ENCODE measurements at places on chromosomes 7 and 10.
A peak's percentile ranks its signal among the peaks of the same experiment; 100 is the strongest.

DNA sequence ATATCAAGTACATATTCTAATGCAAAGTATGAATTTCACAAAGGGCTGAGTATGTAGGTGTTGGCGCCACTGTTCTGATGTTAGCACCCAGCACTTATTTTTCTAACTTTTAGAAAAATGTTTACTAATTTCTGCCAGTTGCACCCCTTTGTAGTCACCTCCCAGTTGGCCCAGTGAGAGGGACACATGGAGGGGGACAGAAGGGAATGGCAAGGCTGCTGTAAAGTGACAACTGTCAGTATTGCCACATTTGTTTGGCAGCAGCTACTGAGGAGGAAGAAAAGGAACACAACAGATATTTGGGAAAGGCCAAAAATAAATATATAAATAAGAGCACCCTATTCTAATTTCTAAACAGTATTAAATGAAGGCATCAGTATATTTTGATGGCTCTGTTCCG is 57.3 kb downstream of the ANK3 start:
- DNase-seq: no peak

GRCh38 chr7:148191391-148192065 is 399.0 kb upstream of the C7orf33 start:
- no peak for DNase-seq

- DNase-seq: no peak
These were observed 43.6 kb downstream of the PLCE1 start for GRCh38 chr10:94037286-94037685.

DNA sequence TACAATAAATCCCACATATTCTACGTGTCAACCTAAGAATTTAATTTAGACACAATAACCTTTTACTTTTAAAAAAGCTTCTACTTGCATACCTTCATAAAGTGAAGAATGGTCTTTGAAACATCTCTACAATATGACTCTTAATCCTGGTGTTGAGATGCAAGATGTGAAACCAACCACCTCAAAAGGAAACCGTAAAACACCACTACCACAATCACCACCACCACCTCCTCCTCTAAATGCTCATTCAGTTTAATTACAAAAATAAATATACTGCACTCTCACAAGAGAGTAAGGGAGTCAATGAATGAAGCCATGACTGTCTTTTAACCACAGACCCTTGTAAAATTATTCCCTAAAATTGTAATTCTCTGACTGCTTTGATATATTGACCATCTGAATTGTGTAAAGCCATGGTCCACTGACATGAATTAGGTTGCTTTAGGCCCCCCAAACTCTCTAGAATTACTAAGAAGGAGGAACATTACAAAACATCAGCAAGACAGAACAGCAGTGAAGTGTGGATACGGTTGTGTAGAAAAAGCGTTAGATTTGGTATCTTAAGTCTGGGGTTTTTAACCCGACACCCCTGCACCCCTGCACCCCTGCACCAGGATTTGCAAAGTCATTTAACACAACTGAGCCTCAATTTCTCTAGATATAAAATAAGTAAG is 171.4 kb downstream of the SFMBT2 start:
- DNase-seq: no peak

DNA sequence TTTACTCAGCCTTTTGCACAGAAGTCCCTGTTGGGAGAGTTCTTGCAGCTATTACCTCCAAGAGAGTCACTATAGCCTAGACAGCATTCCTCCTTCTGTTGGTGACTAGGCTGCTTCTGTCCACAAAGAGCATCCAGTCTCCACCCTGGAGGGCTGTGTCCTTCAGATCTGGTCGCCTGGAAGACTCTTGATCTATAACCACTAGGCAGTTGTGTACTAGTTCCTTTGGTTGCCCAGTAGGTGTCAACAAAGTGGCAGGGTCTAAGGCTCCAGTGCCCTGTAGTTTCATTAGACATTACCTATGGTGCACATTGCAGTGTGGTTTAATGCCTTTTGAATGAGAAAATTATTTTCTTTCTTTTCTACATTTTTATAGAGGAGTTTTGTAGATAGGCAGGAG is 11.3 kb upstream of the AKR1C2 start:
- DNase-seq: no peak

DNA sequence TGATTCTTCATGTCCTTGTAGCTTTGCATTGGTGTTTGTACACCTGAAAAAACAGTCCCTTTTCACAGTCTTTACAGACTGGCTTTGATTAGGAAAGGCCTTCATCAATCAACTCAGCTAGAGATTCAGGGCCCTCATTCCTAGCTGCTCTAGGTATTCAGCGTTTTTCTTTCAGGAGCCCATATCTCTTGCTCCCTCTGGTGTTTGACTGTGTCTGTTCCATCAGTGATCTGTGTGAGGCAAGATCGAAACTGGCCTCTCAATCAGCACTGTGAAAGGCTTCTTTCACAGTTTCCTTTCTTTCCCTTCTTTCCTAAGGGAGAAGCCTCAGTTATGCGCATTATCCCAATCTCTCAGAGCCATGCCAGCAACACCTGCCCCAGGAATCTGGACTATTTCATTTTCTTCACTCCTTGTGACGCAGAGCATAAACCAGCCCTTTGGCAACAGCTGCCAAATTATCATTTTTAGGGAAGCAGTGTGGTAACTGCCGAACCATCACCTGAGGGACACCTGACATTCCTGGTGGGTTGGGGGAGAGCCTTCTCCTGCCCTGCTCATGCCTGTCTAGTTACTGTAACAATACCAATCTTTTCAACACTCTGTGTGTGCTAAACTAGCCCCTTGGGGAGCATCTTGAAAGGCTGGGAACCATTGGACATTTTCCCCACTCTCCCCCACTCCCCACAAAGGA is 75.7 kb upstream of the CCDC71L start:
- no peak for DNase-seq

- DNase-seq: no peak
These were observed 59.0 kb upstream of the CHST15 start for GRCh38 chr10:124152139-124153022.

DNA sequence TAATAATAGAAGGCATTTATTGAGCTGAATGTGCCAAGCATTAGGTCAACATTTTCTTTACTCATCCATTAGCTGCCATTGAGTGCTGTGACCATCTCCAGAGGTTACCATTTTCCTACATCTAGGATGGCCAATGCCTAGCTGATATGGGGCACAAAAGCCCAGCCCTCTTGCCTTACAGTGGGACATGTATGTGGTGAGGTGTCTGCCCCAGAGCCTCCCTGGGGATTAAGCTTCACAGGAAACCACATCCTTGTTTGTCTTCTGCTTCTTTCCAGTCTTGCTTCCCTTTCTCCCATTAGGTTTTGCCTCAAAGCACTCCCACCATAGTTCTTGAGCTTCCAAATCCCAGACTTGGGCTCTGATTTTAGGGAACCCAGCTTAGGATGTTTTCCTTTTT is 258.7 kb downstream of the SORCS3 start:
- no peak for DNase-seq

- no peak for DNase-seq
These were observed 8.4 kb downstream of the NACAD start for GRCh38 chr7:45080265-45080957.

GRCh38 chr10:77548671-77549070 is 88.9 kb downstream of the KCNMA1 start:
- DNase-seq: no peak

DNA sequence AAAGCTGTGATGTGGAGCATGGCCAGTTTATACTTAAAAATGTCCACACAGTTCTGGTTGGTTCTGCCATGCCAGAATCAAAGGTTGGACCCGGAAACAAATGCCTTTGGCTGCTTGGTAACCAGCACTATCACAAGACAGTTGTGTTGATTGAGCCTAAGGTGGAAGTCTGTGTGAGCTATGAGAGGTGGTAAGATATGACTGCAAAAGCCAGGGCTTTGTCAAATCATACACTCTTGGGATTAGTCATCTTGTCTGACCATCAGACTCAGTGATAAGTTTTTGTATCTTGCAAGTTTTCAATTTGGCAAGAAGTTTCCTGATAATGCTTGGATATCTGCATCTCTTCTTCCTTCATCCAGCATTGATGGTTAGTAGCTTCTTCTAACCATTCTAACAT is 35.5 kb downstream of the GPR141 start:
- no peak for DNase-seq

GRCh38 chr10:76071653-76072365 is 640.4 kb downstream of the LRMDA start:
- DNase-seq: no peak

DNA sequence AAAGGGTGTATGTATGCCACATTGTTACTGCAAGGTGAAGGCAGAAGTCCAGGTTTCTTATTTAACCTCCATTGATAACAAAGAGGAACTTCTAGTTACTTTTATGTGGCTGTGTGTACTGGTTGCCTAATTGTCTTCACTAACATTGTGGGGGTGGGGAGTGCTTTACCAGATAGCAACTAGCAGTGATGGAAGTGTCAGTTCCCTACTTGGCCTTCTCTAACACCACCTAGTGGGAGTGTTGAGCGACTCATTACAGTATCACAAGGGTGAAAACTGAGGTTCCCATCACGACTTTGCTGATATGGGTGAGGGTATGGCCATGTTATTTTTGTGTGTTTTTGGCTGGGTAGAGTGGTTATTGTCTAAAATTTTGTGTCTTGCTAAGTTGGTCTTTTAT is 274.4 kb downstream of the THSD7A start:
- DNase-seq: no peak

DNA sequence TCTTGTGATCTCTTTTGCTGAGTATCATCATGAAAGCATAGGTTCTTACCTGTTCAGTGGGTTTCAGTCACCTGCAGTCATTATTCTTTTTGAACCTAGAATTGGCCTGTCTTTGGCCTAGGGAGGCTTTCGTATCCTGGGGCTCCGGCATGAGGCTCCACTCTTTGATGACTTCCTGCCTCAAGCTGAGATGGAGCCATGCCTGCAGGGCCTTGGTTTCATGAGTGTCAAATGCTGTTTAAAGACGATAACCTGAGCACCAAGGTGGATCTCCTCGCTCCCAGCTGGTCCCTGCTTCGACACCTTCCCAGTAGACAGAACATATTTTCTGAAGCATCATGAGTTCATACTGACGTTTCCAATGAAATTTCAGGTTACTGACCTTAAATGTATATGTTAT is 597.8 kb upstream of the FOXK1 start:
- no peak for DNase-seq

DNA sequence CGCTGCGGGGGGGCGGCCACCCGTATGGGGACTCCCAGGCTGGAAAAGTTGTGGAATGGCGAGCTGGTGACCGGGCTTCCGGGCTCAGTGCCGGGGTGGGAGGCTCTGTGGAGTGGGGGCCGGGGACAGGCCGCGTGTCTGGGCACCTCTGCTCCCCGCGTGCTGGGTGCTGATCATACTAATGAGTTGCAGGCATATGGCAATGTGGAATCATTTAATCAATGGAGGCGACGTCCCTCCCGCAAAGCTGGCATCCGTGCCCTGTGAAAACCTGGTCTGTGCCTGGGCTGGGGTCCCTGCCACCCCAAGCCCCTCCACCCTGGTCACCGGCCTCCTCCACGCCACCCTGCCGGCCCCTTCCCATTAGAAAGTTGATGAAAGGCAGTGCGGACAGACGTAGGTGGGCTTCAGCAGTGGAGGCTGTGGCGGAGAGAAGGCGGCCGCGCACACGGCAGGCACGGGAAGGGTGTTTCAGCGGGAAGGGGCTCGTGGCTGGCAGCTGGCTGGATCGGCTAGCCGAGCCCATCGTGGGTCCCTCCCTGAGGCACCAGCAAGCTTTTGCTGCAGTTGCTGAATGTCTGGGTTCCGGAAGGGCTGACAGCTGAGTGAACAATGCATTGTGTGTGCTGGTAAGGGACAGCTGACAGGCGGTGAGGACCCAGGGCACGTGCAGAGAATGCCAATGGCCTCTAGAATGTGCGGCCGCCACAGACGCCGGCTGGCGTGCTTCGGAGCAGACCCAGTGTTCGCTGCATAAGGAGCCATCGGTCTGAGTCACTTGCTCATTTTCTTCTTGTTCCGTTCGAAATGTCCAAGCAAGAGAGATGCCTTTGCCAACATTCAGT is 1.5 kb downstream of the ADGRA1 start:
- peak; percentile 65 for DNase-seq

- DNase-seq: no peak
These were observed 147.1 kb downstream of the WDR11 start for GRCh38 chr10:120998251-120998650.

DNA sequence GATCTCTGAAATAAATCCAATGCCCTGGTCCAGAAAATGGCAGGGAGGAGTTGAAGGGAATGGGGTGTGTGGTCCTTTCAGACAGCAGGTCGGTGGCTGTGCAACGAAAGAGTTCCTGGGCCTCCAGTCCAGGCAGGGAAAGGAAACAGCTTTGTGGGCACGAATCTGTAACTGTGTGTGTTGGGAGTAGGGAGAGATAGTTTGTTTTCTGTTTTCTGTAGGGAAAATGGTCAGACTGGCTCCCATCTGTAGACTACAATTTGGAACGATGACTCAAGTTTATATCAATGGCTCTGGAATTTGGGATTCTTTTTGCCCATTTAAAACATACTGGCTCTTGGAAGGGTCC is 2.6 kb upstream of the HOXA9 start:
- no peak for DNase-seq

DNA sequence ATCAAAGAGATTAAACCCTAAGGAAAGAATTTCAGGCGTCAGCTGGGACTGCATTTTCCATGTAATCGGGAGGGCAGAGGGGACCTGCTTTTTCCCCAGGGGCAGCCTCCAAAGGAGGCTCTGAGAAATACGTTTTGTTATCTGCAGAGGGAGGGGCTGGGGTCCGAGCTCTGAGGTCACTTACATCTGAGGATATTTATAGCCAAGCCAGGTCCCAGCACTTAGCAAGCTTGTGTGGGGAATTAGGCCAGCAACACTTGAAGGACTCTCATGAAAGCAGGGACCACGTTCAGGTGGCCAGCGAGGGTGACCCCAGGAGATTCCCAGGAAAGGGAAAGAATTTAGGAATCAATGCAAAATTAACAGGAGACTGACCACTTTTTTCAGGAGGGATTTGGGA is 20.6 kb upstream of the GDI2 start:
- DNase-seq: no peak

DNA sequence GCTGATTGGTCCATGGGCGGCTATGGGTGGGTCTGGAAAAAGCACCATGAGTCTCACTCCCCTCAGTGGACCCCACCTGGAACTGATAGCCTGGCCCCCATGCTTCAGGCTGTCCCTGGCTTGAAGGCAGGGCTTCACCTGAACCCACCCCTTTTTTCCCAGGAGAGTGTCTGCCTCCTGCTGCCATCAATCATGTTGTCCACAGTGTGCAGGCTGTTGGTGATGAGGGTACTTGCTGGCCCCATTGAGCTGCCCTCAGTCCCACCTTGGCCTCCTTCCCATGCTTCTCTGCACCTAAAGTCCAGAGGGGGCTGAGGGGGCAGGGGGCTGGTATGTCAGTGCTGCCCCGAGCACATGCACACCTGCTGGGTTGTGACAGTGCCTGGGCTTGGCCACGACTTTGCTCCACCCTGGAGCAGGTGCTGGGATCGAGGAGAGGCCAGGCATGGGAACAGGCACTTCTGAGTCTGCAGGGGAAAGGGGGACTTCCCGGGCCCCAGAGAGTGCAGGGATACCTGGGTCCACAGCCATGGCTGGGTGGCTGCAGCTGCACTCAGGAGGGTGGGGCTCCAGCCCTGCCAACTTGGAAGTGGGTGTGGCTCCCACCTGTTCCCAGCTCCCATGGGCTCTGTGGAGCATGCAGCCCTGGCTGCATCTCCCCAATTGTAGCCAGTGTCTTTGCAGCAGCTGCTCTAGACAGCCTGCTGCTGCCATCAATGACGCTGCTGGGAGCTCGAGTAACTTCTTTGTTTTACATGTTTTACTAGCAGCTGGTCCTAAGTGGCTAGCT is 56.9 kb downstream of the ADK start:
- peak; percentile 5 for DNase-seq

GRCh38 chr10:124703778-124704427 is 40.3 kb downstream of the FAM53B start:
- peak; percentile 57 for DNase-seq

Data from amygdala (tissue), 56 donors.